ENCODE measurements at places on chromosomes 7 and 10.

DNA sequence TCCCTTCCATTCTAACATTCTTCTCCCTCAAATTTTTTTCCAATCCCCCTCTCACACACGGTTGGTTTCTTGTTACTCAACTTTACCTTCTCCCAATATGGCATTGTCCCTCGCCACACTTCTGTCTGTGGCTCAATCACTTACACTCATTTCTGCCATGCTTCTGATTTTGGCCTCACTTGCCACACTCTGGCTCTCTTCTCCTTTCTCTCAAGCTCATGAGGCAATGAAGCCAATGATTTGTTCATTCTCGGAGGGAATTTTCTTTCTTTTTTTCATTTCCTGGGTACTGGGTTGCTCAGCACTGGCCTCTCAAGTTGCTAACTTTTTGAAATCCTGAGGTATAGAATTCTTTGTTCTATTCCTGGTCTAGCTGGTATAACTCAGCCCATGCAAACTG, 4.0 kb upstream of the MYOZ1 start:
- no peak for DNase-seq

DNA sequence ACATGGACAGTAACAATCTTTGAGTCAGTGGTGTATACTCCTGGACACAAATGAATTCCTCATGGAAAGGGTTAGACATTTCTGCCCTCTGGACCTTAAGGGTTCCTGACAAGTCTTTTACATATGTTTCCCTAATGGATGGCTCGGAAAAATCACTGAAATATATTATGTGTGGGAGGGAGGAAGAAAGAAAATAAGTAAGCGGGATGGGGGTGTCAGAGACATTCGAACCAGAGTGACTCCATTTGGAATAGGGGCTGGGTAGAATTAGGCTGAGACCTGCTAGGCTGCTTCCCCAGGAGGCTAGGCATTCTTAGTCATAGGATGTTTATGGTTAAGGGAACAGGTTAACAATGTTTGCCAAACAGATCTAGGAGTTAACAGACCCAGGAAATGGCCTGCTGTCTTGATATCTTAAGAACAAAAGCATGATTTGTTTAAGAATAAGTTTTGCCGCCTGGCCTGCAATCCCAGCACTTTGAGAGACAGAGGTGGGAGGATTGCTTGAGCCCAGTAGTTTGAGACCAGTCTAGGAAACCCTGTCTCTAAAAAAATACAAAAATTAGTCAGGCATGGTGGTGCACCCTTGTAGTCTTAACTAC, 1241.7 kb downstream of the TYW1 start:
- DNase-seq = no peak

DNA sequence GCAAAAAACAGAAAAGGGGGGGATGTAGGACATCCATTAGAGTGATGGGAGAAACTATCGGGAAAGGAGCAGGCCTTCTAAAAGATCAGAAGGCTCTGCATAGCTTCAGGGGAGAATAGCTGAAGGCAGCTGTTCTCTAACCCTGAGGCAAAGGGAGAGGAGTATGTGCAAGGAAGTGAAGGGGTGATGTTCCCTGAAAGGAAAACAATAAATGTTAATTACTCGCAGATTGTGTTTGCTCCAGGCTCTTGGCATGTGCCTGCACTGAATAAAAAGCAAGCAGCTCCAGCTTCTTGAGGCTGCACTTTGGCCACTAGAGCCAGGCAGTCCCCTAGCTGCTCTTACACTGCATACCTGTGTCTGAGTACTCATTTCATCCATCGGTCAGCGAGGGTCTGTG, 14.4 kb upstream of the STARD3NL start:
- DNase-seq = no peak

DNA sequence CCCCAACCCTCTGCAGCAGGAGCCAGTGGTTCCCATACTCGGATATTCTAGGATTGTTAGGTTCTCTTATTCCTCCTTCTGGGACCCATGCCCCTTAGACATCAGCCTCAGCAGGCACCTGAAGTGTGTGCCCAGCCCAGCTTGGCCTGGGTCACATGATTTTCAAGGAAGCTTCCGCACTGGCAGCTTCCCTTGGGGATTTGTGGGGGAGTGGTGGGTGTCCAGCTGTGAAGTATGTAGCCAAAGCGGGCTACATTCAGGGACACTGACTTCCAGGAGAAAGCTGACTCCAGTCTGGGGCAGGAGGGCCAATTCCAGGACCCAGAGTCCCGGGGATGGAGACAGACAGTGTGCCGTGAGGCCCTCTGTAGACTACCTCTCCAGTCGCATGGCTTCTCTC, 1.3 kb downstream of the LDB1 start:
- DNase-seq = peak; percentile 49

GRCh38 chr10:70584909-70585544, 17.5 kb downstream of the PRF1 start:
- DNase-seq = peak; percentile 50

- no peak for DNase-seq
These were observed 202.8 kb downstream of the RAPGEF5 start for GRCh38 chr7:22154143-22154529.

DNA sequence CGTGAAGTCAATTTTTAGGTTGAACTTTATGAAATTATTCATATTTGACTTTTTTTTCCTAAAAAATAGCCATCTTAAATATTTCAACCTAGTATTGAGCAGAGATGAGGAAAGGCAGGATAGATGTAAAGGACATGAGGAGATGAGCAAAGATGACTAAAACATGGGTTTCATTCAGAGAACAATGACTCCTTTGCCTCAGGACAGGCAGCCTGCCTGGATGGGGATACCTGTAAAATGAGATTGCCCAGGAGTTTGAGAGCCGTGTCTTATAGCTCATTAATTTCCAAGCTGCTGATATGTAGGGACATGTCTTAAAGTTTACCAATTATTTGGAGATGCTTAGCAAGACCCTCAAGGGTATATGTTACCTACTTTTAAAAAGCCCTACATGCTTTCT, 243.8 kb upstream of the MDFIC start:
- no peak for DNase-seq

DNA sequence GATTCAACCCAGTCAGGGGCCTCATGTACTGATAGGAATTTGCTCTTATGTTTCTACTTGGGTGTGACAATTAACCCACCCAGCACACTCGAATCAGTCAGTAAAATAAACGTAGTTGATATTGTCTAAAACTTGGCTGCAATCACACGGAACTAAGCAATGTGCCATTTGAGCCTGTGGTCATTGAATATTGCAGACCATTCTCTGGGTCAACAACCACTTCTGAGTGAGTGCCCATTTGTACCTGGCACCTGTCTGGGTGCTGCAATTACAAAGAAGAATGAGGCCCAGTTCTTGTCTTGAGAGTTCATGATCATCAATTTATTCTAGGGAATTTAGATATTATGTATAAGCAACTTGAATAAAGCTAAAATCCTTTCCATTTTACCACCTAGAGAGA, 29.8 kb downstream of the NPY start:
- no peak for DNase-seq

- DNase-seq = no peak
These were observed 33.3 kb downstream of the CASP7 start for GRCh38 chr10:113712755-113713639.

GRCh38 chr7:155856656-155857055, 44.4 kb upstream of the SHH start:
- DNase-seq = no peak

GRCh38 chr10:51832652-51833383, 133.4 kb upstream of the CSTF2T start:
- DNase-seq = no peak
